NT2/D1 (cell line): ENCODE measurements at places on chromosomes 6 and 20.

GRCh38 chr20:15905661-15906060 is 667.6 kb downstream of the KIF16B start:
- DNase-seq = no peak

DNA sequence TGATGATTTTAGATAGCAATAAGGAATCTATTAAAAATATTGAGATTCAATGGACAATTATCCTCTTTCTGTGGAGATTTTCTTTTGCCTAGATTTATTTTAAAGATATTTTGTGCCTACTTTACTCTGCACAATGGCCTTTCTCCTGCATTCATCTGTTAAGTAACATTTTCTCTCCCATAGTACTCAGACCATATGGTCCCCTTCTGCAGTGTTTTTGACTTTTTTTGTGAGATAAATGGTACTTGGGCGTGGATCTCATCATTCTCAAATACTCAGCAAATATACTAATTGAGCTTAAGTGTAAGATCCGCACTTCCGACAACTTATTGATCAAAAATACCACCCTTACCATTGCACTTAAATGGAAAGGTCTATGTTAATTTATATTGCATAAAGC is 55.8 kb downstream of the PHACTR1 start:
- no peak for DNase-seq

DNA sequence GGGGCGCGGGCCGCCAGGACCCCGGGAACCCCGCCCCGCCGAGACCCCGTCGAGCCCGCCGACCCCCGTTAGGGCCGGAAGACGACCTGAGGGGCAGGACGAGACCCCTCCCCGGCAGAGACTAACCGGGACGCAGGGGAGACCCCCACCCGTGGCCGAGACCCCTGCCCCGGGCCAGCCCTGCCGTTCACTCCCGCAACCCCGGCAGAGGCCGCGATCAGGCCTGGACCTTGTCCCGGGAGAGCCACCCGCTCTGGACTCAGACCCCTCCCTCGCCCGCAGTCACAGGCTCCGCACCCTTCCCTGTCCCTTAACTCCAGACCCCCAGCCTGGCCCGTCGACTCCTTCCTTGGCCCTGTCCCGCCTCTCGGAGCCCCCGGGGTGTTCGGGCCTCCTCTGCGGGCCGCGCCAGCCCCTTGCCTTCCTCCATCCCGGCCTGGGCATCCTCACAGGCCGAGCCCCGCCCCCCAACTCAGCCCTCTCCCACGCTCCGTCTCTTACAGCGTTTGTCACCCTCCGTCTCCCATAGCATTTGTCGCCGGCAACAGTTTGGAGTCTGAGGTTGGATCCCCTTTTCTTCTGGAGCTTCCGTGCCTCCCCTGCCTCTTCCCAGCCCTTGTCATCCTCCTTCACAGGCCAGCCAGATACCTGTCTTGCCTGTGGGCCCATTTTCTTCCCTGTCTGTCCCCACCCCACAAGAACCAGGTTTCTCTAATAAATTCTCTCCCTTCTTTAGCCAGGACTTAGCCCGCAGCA is 569 bp downstream of the TCEA2 start:
- DNase-seq = no peak

- no peak for DNase-seq
Measured at GRCh38 chr6:78868116-78868515, 765 bp downstream of the IRAK1BP1 start.
